ENCODE measurements at places on chromosomes 7 and 10.

GRCh38 chr10:132156382-132156781 lies 30.4 kb upstream of the DPYSL4 start:
- DNase-seq = no peak

- DNase-seq = no peak
Measured at GRCh38 chr7:157253850-157254249, 83.0 kb upstream of the DNAJB6 start.

DNA sequence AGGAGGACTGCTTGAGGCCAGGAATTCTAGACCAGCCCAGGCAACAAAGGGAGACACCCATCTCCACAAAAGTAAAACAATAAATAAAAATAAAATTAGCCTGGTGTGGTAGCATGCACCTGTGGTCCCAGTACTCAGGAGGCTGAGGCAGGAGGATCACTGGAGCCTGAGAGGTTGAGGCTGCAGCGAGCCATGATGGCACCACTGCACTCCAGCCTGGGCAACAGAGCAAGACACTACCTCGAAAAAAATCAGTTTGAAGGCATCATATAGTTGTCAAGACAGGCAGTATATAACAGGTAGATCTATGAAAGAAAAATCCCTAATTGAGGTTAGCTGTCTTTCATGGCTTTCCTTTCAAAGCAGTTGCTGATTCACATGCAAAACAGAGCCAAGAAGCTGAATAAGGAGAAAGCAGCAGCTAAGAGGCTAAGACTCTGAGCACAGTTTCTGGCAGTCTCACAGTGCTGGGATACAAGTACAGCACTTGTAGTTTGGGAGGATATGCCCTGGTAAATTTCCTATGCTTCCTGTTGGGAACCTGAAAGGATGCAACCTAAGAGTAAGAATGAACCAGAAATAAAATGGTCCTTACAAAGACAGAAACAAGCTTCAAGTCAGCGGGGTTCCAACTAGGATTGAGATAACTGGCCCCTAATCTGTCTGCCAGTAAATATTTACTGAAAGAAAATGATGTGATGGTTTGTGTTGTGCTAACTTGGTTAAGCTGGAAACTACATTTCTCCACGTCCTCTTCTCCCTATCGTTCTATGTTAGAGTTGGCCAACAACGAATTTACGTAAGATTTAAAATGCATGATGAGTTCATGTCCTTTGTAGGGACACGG lies 368.5 kb upstream of the HPS1 start:
- no peak for DNase-seq

DNA sequence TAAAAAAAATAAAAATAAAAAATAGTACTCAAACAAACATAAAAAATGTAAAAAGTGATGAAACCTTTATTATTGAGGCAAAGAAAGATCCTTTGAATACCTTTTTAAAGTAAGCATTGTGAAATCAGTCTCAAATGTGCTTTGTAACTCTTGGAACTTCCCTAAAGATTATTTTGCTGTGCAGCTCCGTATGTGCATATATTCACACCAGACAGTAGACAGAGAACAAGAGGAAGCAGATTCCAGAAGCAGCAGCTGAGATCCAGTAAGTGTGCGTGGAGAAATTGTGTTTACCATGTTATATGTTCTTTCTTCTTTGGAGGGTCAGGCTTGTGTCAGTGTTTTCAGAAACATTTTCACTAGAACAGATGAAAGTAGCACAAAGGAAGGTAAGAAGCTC lies 324.9 kb downstream of the AGMO start:
- DNase-seq = no peak

GRCh38 chr10:113045147-113046055 lies 95.4 kb downstream of the TCF7L2 start:
- DNase-seq = no peak

GRCh38 chr10:72332423-72333111 lies 22.2 kb downstream of the DNAJB12 start:
- no peak for DNase-seq

DNA sequence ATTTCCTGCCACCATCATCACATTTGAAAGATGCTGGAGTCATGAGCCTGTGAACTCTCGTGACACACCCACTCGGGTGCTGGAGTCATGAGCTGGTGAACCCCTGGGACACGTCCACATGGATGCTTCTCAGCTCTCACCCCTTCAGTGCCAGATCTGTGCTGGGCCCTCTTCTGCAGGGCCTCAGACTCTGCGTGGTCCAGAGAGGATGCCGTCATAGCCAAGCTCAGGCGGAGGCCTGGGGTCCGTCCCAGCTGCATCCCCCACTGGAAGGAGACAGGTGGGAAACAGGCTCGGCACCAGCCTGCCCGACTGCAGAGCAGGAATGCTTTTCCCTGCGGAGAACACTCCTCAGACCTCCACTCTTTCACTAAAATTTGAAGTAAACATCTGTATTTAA lies 156.5 kb upstream of the PPP2R2D start:
- no peak for DNase-seq

DNA sequence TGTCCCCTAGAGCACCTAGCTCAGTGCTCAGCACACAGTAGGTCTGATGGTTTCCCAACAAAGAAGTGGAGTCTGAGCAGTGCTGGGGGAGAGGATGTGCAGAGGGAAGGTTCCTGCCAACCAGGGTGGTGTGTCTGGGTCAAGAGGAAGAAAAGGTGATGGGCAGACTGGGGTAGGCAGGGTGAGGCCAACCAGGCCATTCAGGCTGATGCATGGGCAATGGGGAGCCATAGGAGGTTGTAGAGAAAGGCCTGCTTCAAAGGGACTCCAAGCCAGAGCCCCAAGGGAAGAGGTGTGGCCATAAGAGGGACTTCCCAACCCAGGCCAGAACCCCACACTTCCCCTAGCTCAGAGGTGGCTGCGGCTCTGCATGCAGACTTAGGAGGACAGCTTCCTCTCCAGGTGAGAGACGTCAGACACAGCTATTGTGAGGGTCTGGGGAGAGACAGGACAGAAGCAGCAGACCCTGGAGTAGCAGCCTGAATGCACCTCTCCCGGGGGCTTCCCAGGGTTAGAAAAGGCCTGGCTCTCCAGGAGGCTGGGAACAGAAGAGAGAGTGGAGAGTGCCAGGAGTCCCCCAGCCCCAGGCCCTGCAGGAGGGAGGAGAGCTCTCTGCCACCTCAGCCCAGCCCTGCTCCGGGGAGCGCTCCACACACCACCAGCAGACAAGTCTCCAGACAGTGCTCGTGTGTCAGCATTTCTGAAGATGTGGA lies 87.4 kb upstream of the ZMIZ1 start:
- DNase-seq = peak; percentile 17

DNA sequence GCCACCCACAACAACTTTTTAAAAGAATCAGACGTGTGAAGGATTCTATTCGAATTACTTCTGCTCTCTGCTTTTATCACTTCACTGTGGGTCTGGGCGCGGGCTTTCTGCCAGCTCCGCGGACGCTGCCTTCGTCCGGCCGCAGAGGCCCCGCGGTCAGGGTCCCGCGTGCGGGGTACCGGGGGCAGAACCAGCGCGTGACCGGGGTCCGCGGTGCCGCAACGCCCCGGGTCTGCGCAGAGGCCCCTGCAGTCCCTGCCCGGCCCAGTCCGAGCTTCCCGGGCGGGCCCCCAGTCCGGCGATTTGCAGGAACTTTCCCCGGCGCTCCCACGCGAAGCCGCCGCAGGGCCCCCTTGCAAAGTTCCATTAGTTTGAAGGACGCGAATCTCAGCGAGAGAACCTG lies 461 bp upstream of the HTRA1 start:
- DNase-seq = no peak

- DNase-seq = no peak
Measured at GRCh38 chr10:18703521-18703920, 44.3 kb downstream of the ARL5B start.

DNA sequence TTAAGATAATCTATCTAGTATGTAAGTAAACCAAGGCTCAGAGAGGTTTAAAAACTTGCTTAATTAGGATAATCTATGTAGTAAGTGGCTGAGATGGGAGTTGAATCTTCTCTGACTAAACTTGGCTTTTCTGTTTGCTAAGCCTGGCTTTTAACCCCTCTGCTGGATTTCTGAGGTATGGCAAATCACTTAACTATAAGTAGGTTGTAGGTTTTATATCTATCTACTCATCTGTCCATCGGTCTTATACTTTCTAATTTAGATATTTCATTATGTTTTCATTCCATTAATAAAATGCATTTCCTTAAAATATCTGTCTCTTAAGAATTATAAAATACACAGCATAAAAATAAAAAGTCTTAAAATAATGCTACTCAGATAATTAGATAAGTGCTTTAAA lies 59.4 kb downstream of the ST7 start:
- no peak for DNase-seq

- peak; percentile 12 for DNase-seq
Measured at GRCh38 chr7:76047305-76047810, 442 bp downstream of the STYXL1 start.

- no peak for DNase-seq
Measured at GRCh38 chr7:253581-254336, 36.2 kb upstream of the FOXL3 start.

GRCh38 chr7:155483868-155484325 lies 26.0 kb downstream of the EN2 start:
- DNase-seq = no peak

- DNase-seq = no peak
Measured at GRCh38 chr7:41566581-41566980, 136.3 kb downstream of the INHBA start.

DNA sequence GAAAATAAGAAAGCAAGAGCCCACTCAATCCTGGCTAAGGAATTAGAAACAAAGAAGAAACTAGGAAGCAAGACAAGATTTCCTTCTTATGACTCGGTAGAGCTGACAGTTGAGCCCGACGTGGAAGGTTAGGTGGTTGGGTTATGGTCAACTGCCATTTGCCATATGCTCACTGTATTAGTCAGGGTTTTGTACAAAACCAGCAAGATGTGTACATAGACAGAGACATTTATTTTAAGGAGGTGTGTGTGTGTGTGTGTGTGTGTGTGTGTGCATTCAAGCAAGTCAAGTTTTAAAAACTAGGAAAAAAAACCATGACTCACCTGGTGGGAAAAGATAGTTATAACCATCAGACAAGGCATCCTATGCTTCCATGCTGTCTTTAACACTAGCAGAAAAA lies 158.5 kb downstream of the VPS50 start:
- DNase-seq = no peak

GRCh38 chr10:131017566-131018285 lies 293.8 kb downstream of the TCERG1L start:
- DNase-seq = no peak

DNA sequence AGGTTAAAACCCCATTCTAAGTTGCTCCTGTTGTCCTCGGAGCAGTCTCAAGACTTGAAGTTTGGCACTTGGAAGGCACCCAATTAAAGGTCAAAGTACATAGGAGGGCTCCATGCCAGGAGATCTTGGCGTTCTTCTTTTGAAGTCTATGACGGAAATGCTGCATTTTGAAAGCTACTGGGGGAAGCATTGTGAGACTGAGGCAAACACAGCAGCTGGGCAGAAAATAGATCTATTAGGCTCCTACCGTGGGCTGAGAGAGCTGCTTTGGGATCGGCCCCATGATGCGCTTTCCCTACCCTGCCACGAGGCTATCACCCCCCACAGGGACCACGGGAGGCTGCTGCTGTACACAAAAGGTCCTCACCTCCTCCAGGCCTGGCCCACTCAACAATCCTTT lies 20.0 kb downstream of the KIAA1549 start:
- DNase-seq = no peak

GRCh38 chr7:100158229-100159098 lies at the start of gene TRAPPC14:
TRAPPC14 (minus strand) TSS chr7:100158723; CDS start chr7:100158499, 224 bp downstream.
- DNase-seq = peak; percentile 98

GRCh38 chr10:129085811-129086210 lies 381.2 kb upstream of the MGMT start:
- DNase-seq = no peak

DNA sequence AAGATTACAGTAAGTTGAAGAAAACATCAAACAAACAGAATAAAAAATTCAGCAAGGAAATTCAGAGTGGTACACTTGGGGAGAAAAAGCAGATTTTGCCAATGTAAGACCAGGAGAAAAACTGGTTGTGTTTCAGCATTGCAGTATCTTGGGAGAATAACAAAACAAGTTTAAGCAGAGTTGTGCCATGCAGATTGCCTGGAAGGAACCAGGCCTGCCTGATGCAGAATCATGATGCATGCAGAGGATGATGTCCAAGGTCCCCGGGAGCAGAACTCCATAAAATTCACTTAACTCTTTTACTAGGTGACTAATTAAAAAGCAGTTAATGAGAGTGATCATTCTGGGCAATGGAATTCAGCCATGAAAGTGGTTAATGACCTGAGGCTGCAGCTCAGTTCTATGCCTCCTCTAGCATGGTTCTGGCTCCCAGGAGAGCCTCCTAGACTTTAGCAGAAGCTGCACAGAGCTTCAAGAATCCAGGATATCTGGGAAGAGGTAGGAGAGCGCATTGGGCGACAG lies 379.7 kb upstream of the C7orf33 start:
- DNase-seq = no peak

DNA sequence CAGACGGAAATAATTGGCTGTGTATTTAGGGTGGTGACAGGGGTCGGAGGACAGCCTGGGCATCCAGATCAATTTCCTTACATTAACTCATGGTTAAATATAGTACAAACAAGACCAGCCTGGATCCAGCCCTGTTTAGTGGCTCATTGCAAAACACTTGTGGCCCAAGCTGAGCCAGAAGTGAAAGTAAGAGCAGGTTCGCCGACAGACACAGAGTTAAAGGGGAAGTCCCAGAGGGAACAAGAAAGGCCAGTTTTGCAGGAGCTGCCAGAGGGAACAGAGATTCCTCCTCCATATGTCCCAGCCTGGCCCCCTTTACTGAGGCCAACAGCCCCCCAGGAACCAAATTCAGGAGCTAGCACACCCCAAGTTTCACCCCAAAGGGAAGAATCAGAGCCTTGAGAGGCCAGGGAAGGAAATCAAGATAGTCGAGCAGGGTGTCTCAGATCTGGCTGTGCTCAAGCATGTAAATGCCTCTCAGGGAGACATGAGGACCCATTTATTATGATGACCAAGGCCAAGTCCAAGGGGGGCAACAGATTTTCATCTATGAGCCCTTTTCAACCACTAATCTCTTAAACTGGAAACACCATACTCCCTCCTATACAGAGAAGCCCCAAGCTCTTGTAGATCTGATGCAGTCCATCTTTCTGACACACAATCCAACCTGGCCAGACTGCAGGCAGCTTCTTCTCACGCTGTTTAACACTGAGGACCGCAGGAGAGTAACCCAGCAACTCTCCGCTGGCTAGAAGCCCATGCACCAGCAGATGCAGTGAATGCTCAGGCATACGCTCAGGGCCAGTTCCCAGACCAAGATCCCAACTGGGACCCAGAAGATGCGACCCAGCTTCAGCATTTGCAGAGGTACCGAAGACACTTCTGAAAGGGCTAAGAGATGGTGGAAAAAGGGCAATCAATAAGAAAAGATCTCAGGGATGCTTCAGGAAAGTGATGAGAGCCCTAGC lies 15.9 kb upstream of the ADCK2 start:
- peak; percentile 40 for DNase-seq
